ENCODE measurements at places on chromosomes 6 and 20.
A peak's percentile ranks its signal among the peaks of the same experiment; 100 is the strongest.

DNA sequence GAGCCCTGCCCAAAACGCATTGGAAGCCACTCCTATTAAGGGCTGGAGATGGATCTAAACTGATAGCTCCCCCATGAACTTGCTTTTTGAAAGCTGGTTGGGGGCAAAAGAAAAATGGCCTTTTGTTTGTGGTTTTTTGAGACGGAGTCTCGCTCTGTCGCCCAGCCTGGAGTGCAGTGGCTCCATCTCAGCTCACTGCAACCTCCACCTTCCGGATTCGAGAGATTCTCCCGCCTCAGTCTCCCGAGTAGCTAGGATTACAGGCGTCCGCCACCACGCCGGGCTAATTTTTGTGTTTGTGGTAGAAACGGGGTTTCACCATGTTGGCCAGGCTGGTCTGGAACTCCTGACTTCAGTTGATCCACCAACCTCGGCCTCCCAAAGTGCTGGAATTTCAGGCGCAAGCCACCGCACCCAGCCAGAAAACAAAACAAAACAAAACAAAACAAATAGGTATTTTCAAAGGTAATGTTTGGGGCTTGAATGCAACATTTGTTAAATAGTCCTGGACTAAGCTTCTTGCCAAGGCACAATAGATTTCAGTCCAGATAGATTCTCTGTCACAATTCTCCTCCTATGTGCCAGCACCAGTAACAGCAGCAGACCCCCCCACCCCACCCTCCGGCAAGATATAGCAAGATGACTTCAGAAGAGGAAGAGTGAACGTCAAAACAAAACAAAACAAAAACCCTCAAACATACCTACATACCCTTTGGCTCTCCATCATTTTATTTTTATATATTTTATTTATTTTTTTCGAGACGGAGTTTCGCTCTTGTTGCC lies 26.5 kb upstream of the ABT1 start:
- DNase-seq = peak; percentile 35

- no peak for DNase-seq
These were observed 107.8 kb downstream of the NFATC2 start for GRCh38 chr20:51434580-51435247.

DNA sequence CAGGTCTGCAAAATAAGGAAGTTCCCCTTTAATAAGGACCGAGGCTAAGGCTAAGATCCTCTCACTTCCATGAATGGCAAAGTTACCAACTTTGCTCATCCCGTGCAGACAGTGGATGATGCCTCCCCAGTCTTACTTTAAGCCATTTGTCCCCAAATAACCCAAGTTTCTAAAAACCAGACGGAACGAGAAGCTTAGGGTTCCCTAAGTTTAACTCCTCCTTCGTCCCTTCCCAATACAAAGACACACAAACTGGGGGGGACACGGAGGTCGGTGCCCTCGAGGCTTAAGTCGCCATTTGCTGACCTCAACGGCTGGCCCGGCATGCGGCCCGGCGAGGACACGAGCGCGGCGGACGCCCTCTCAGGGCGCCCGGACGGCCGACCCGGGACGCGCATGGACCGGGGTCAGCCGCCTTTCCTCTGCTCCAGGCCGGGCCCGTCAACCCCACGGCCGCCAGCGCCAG lies 527 bp downstream of the FBXO30 start:
- DNase-seq = peak; percentile 67

- DNase-seq = no peak
These were observed 570.8 kb downstream of the UTRN start for GRCh38 chr6:144855812-144856531.

GRCh38 chr6:152587473-152587872 lies 49.7 kb downstream of the SYNE1 start:
- peak; percentile 91 for DNase-seq

GRCh38 chr20:56429502-56429901 lies 17.4 kb downstream of the CASS4 start:
- DNase-seq = peak; percentile 31

DNA sequence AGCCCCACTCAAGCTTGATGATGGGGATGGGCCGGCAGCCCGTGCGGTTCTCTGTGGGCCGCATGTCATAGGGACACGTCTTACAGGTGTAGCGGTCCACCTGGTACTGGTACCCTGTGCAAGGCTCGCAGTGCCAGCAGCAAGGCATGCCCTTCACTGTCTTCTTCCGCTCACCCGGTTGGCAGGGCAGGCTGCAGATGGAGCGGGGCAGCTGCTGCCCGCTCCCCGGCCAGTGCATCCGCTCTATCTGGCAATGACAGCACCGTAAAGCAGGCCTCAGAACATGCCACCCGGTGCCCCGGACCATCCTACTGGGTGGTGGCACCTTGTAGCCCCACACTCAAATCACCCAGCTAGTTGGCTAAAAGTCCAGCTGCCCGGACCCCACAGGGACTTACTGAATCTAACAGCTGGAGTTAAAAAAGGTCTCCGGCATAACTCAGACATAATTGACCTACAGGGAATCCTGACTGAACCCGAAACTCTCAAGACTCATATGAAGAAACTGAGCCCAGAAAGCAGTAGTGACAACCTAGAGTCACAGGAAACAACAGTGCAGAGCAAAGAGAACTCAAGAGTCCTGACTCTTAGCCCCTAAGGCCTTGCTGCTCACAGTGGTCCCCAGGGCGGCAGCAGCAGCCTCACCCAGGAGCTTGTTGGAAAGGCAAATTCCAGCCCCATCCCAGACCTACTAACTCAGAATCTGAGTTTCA lies 109.4 kb downstream of the GRM4 start:
- DNase-seq = no peak

- DNase-seq = no peak
These were observed 26.9 kb upstream of the CHMP4B start for GRCh38 chr20:33784225-33784624.

DNA sequence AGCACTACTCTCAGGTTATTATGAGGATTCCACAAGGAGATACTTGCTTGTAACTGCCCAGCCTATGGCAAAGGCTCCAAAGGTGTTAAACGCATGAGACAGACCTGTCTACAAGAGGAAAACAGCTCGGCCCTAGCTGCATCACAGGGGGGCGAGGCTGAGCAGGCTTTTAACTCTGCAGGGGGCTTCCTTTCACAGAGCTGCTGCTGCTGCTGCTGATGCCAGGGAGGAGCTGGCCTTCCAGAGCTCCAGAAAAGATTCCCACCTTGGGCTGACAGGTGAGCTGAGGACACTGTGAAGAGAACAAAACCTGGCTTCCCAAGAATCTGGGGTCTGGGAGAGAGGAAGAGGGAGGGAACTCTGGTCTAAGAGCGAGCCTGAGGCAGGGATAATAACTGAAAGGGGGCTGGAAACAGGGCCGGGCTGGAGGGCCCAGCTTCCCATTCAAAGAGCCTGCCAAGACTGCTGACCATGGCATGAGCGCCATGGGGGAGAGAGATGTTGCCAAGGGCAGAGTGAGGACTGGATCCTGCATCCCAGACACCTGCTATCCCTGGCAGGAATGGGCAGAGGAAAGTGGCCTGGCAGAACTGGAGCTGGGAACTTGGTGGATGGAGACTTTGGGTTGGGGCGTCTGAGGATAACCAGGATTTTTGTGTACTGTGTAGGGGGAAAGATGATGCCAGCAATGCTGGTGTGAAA lies 211.1 kb upstream of the LRFN2 start:
- no peak for DNase-seq

GRCh38 chr6:135146162-135146934 lies 34.8 kb upstream of the MYB start:
- no peak for DNase-seq

GRCh38 chr6:11639376-11640235 lies 102.1 kb downstream of the TMEM170B start:
- no peak for DNase-seq

DNA sequence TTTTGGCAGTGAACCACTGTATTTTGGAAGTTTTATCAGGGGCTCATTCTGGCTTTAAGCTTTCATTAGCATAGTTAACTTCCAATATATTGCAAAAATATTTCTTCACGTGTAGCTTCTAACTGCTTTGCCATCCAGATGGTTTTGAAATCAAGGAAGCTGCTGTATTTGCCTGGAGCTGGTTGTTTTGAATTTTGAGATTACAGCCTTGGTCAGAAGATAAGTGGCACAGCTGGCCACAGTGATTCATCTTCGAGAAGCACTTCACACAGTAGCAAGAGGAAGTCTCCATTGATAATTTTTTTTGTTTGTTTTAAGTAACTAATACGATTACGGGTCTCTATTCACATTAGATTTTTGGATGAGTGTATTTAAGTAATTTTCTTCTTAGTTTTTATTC lies 3.8 kb downstream of the APCDD1L start:
- DNase-seq = peak; percentile 61

DNA sequence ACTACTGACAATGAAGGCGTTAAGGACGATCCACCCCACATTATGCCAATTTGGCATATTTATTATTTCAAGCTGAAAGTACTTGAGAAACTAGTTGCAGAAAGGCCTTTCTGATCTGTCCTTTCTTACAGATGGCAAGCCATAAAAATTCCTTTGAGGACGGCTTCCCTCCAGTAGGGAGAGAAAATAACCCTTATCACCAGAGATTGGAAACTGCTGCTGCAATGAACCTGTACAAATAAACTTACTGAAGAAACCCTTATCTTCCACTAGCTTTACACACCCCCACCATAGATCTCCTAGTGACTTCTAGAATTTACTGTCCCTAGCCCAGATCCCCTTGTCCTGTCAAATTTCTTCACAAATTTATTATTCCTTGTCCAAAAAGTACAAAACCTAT lies 105.2 kb downstream of the MAP7 start:
- DNase-seq = no peak

DNA sequence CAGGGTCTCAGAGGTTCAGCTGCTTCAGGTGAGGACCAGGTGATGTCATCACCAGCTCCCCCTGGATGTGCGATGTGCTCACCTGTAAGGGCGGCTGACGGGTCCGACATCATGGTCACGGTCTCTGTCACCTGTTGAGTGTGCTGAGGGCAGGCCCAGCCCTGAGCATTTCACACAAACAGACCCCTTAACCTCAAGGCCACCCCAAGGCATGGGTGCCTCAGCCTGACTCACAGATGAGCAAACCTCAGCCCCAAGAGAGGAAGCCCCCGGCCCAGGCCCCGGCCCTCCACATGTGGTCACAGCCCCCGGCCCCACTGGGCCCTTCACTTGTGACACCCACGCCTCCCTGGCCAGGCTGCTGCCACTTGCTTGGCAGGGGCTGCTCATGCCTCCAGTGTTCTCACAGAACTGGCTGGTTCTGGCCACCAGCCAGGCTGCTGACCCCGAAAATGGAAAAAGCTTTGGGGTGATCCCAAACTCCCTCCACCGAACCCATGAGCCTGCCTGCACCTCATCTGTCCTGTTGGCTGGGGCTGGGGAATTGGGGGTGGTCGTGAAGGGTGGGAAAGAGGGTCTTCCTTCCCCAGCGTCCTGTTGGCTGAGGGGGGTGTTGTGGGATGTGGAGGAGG lies 33.3 kb downstream of the PRR18 start:
- DNase-seq = no peak

DNA sequence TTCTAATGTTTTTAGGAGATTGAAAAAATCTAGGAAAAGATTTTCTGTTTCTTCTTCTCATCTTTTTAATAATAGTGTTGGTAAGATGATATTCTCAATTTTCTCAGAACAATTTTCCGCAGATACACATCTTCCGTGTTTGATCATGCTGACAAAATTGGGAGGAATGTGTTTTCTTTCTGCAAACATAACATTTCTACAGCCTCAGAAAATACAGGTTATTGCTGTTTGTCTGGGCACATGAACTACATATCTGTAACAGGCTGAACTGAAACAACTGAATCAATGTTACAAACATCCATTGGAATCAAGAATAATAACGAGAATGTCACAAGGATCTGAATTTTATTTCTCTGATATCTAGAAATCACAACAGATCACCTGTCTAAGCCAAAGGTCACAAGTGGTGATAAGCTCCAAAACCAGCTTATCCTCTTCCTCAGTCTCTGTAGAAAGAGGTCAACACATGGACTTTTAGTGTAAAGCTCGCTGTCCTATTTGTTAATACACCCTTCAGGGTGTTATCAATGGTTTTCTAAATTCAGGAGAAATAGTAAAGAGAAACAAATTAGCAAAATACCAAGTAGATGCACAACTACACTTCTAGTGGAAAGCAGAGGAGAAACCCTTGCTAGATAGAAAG lies 197.3 kb upstream of the MARCKS start:
- no peak for DNase-seq

- no peak for DNase-seq
These were observed 55.8 kb upstream of the MAFB start for GRCh38 chr20:40744818-40745175.

GRCh38 chr20:37231947-37232630 lies 29.5 kb downstream of the GHRH start:
- DNase-seq = no peak

DNA sequence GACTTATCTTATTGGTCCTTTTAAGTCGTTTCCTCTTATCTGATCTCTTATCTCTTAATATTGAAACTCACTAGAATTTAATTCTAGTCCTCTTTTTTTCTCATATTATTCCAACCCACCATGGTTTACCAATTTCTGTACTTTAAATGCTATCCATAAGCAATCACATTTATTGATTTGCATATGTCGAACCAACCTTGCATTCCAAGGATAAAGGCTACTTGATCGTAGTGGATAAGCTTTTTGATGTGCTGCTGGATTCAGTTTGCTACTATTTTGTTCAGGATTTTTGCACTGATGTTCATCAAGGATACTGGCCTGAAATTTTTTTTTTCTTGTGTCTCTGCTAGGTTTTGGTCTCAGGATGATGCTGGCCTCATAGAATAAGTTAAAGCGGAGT lies 7.7 kb downstream of the DEFB125 start:
- no peak for DNase-seq

DNA sequence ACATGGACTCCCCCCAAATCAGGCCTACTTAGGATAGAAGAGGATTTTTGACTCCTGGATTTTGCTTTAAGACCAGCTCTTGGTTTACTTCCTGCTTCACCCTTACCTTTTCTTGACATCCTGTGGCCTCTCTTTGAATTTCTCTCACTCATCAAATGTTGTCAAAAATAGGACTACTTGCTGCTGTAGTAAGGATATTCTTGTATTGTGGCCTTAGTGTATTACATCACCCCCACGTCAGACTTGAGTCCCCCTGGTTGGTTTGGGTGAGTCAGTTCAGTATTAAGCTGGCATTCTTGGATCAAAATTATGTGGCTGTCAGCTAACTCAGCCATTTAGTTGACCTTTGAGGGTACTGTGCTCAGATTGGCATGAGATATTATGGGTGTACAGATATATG lies 1.1 kb downstream of the TPX2 start:
- DNase-seq = peak; percentile 60

GRCh38 chr6:28330041-28330440 lies 5.9 kb downstream of the ZSCAN31 start:
- DNase-seq = peak; percentile 68

DNA sequence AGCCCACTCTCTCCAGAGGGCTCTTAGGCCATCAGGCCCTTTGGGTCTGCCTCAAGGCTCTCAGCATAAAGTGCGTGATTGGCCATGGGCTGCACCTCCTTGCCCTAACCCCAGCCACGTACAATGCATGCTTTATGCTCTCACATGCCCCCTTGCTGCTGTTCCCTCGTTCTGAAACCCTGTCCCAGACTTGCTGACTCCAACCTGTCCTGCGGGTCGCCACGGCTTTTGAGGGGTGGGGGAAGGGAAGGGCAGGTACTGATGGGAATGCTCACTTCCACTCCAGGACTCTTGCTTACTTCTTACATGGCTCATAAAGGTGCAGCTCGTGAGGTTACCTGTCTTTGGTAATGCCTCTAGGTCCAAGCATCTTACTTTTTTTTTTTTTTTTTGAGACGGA lies 6.0 kb downstream of the ARMC12 start:
- no peak for DNase-seq

Data from hematopoietic multipotent progenitor cell treated with erythropoietin and hydrocortisone succinate and interleukin-3 and kit ligand, for 4 days (in vitro differentiated cells).